A549 (cell line): ENCODE measurements at places on chromosomes 5 and 9.

- no peak for DNase-seq
Observed at GRCh38 chr5:66958980-66959641, 237.5 kb downstream of the CD180 start.

GRCh38 chr9:26756881-26757280 lies 135.7 kb downstream of the CAAP1 start:
- DNase-seq = no peak

DNA sequence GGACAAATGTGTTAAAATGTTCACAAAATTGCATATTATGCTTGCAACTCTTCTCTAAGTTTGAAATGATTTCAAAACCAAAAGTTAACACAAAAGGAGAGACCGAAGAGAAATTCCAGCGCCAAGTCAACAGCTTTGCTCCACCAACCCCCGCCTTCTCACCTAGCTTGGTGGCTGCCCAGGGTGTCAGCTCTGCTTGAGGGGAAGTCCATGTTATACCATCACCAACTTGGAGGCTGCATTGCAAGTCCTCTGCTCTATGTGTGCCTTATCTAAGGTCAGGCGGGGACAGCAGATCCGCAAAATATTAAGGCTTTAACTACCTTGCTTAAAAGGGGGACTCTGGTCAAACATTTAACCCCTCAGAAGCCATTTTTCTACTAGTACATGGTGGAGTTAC lies 14.6 kb downstream of the CCNJL start:
- DNase-seq = no peak

- no peak for DNase-seq
Observed at GRCh38 chr9:70170151-70170790, 88.5 kb upstream of the SMC5 start.

GRCh38 chr9:12993466-12993865 lies 218.6 kb downstream of the LURAP1L start:
- DNase-seq = no peak

GRCh38 chr5:7850395-7851239 lies at the start of gene CFAP90:
Gene CFAP90 (minus strand): TSS chr5:7851133. CDS start chr5:7851021, 112 bp downstream.
- DNase-seq = no peak

GRCh38 chr5:38267372-38267771 lies 9.0 kb downstream of the EGFLAM start:
- DNase-seq = no peak

DNA sequence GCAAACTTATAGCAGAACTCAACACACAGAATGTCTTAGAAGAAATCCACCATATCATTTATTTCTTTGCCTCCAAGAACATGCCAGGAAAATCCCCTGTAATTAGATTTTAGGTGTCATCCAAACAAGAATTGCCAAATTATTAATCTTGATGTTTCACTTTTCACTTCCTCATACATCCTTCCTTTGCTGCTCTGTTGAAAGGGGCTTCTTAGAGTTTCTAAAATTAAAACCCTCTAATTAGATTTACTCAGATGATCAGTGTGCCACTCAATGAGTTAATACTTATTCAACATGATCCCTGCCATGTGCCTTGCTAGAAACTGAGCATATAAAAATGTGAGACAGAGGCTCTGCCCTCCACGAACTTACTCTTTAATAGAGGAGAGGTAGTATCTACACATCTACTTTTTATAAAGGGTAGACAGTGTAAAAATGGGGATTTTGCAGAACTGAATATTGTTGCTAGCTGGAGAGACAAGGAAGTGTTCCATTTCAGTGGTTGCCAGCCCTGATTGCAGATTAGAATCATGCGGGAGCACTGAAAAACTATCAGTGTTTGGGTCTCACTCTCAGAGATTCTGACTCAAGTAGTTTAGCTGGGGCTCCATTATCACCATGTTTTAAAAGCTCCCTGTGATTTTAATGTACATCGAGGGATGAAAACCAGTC lies 498.4 kb downstream of the TLE4 start:
- no peak for DNase-seq
